ENCODE measurements at places on chromosomes 2 and 18.

- DNase-seq = no peak
Observed at GRCh38 chr2:182355815-182356214, 71.0 kb downstream of the PDE1A start.

- DNase-seq = no peak
Observed at GRCh38 chr2:230008708-230009066, 60.0 kb downstream of the SLC16A14 start.

- DNase-seq = no peak
Observed at GRCh38 chr18:66616523-66616983, 12.7 kb upstream of the CDH19 start.

DNA sequence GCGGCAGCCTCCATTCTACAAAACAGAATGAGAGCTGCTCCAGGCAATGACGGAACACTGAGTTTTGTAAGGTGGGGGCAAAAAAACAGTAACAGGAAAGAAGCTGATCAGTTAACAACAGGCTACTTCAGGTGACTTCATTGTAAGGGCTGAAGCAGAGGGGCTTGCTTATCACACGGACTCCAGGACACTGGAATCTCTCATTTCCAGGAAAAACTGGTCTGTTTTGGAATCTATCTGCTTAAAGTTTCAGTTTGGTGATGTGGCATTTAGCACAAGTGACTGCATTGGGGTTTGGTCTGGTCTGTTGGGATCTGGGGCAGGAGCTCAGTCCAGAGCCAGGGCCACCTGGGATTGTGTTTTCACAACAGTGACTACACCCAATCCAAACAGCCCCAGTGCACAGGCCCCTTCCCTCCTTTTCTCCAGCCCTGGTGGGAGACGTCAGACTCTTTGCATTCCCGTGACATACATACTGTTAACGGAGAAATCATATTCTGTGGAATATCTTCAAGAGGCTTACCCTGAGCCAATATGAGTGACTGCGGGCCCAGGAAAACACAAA is 14.1 kb downstream of the AMER3 start:
- no peak for DNase-seq

- DNase-seq = no peak
Observed at GRCh38 chr2:191836471-191836852, 10.4 kb downstream of the CAVIN2 start.

DNA sequence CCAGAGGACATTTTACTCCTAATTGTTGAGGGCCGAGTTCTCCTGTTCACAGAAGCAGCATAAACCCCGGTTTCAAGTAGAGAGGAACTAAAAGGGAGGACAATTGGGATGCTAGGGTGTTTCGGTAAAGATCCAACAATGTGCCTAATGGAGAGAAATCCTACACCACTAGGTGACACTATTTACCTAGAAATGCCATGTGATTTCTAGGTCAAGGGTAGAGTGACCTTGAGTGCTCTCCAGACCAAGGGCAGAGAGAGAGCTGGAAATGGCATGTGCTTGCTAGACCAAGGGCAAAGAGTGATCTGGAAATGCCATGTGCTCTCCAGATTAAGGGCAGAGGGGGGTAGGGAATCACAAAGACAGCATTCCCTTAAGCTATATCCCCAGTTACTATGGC is 472.0 kb downstream of the DCDC2C start:
- no peak for DNase-seq

DNA sequence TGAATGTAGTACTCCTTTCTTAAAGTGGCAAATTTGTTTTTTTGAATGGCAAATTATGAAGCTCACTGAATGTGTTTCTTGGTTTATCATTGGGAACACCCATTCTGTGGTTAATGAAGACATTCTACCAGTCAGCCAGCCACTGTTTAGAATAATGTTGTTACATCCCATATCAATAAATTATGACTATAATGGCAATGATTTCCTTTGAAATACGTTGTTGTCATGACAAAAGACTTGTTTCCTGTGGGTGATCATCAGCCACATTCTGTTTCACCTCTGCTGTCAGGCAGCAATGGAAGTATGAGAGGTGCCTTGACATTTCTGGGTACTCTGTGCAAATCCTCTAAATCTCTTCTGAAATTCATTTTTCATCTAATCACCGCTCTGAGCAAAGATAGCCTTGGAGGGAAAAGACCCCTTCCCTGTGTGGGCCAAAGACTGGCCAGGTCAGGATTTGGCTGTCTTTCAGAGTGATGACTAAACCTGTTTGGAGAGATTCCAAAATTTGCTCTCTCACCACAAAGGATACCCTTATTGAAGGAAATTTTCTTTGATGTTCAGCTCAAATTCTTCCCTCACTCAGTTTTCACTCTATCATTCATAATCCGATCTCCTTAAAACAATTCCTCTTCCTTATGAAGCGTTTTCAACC is 869.2 kb downstream of the BCL11A start:
- no peak for DNase-seq

DNA sequence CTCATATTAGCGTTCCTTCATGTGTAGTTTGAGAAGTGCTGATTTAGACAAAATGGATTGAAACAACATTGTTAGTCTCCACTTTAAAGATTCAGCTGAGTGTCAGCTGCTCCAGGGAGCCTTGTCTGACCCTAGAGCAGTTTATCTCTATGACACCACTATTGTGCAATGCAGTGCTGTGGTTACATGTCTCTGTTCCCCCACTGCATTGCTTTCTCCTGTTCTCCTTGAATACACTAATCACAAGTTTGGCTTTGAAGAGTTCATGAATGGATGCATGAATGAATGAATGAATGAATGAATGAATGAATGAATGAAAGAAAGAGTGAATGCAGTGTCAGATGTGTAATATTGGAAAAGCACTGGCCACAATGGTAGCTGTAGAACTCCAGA is 38.3 kb downstream of the GCG start:
- no peak for DNase-seq

GRCh38 chr2:85741211-85741832 is 12.5 kb upstream of the ATOH8 start:
- no peak for DNase-seq

DNA sequence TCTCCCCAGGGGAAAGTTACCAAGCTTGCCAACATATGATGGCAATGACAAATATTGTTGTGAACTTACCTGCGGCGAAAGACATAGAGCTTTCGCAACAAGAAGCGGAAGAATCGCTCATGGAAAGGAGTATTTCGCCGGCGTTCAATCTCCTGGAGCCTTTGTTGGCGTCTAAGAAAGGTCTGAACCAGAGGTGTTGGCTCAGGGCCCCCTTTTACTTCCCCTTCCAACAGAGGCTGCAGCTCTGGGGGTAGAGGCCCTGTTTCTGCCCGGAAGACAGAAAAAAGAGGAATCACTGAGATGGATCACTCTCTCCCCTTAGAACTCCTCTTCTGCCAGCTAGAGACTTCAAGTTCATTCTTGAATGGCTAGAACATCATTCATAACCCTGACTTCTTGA is 10.8 kb downstream of the GGCX start:
- no peak for DNase-seq

DNA sequence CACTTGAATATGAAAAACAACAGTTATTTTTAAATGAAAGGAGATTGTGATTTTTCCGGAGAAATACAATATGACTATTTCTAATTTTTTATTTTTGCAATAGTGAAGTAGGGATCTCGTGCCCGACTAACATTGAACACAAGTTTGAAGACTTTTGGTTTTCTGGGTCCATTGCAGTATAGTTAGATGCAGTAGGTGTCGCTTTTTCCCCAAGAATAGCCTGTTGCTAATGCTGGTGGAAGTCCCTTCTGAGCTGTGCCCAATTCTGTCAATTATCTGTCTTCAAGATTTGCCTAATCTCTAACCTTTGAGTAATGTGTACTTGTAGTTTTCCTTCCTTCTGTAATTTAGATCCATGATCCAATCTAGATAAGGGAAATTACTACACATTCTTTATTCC is 36.5 kb downstream of the SEMA4F start:
- no peak for DNase-seq

- no peak for DNase-seq
Observed at GRCh38 chr18:26088487-26088886, 1.9 kb downstream of the SS18 start.

- no peak for DNase-seq
Observed at GRCh38 chr18:42442656-42443055, 487.6 kb downstream of the PIK3C3 start.

DNA sequence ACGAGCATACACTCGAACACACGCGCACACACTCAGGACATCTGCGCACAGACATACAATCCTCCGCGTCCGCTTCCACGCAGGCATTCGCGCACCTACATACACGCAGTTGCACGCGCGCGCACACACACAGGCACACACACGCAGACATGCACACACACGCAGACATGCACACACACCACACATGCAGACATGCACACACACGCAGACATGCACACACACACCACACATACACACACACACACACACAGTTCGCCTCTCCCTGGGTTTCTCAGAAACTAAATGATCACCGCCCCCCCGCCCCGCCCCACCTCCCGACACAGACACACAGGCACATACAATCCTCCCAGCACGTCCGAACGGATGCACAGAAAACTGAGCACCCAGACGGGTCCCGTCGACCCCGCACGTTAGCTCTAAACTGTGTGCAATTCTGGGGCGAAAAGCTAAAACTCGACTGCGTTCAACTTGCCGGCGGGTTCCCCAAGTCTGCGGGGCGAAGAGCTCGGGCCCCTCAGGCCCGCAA is 1.0 kb downstream of the EPHA4 start:
- DNase-seq = no peak

DNA sequence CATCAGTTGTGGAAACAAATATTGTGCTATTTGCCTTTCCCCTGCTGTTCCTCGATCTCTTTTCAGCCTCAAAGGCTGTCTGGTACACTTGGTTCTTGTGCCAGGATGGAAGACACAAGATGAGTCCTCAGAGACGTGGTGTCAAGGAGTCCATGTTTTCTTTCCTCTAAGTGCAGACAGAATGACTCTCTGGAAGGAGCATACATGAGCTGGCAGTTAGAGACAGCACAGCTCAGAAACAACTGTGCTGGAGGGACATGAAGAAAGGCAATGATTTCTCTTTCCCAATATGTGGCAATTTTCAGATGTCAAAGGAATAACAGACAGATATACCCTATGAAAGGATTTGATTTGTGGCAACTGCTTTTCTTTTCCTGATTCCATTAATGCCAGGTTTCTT is 162.2 kb downstream of the AFF3 start:
- DNase-seq = no peak

DNA sequence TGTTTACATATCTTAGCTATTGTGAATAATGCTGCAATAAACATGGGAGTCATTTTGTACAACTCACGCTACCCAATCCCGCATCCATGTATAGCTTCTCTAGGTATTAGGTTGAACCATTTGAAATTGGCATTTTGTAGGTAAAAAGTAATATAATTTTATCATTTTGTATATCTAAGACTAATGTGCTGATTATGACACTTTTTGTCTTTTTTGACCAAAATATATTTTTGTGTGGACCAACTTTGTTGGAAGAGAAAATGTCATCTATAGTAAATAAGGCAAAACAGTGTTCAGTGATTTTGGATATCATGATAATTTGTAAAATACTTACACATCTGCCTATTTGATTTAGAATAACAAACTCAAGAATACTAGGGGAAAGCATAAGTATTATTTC is 150.7 kb downstream of the MAP2 start:
- no peak for DNase-seq

GRCh38 chr2:45714679-45715078 is 63.2 kb downstream of the PRKCE start:
- no peak for DNase-seq

GRCh38 chr2:168874368-168875054 is 15.7 kb downstream of the SPC25 start:
- no peak for DNase-seq

- DNase-seq = no peak
Observed at GRCh38 chr2:146764301-146764700, 1080.5 kb upstream of the ACVR2A start.

DNA sequence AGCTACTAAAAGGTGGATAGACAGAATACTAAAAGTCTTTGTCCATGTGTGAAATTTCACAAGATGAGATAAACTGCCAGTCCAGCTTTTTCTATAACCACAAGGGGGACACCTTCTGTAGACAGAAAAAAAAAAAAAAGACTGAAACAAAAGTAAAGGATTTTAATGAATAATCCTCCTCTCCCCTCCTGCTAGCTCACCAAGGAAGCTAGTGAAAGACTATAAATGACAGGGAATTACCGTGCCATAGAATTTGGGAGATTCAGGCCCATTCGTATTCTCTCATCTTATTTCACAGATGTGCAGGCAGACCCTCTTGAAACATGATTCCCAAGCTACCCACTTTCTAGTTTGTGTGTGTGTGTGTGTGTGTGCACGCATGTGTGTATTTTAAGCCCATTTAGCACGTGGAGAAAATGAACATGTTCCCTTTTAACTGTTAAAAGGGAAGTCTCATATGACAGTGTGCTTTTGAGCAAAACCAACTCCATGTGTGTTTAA is 36.3 kb upstream of the SLC8A1 start:
- no peak for DNase-seq

- DNase-seq = no peak
Observed at GRCh38 chr2:138838851-138839620, 58.8 kb upstream of the NXPH2 start.

DNA sequence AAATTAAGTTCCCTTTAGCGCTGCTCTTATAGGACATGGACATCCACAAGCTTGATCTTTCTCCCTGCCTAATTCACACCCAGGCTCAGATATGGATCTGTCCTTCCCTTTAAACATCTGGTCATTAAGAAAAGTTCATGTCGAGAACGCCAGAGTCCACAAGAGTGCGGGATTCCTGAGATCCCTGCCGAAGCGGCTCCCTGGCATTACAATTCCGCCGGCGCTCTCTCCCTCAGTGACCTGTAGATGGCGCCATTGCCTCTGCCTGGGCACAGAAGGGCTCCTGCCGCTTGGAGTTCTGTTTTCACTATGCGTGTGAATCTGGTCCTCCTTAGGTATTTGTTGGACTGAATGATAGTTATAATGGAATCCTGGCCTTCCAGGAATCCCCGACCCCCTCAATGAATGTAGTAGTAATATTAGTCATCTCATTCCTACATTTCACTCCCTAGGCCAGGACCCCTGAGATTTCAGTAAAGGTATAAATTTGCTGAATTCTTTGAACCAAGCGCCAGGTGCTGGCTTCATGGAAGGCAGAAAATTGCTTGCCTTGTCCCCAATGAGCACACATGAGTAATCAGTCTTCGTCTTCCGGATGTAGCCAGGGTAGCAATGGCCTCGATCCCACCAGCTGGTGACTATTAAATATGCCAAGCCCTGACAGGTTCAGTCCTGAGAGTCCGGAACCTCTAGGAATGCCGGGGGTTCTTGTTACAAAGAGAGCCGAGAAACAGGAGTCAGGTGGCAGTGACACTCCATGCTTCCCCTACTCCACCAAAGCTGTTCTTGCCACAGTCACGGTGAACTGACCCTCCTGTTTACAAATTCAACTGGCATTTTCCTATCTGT is 26.4 kb upstream of the CD207 start:
- no peak for DNase-seq

All from cortex of kidney (tissue), 1 donor.